Mammary microvascular endothelial cell (primary cell): ENCODE measurements at places on chromosomes 3 and 15. TPM values are rescaled to one million over a fixed set of nuclear protein-coding genes. Genes with fewer than 3 reads are reported as not detected.

Gene ZNF80
- total RNA-seq, result not detected in 2 replicates

Gene SRPRB
- total RNA-seq, result 47.5 and 47.8 TPM in 2 replicates

Gene TUSC7
- total RNA-seq, result not detected in 2 replicates

Gene TGM5
- total RNA-seq, result not detected in 2 replicates

Gene NEDD4
- 41.9 and 45.3 TPM in 2 replicates for total RNA-seq

Gene P3H2
- 19.0 and 31.4 TPM in 2 replicates for total RNA-seq

Gene MINAR1
- total RNA-seq, result 0.07 and 0.10 TPM in 2 replicates

Gene CCDC39
- not detected in 2 replicates for total RNA-seq

Gene PARP15
- total RNA-seq, result 0.94 and 1.1 TPM in 2 replicates

Gene KIF15
- total RNA-seq, result 10.7 and 13.8 TPM in 2 replicates

Gene SPG11
- total RNA-seq, result 28.0 and 40.8 TPM in 2 replicates

Gene CCDC13
- total RNA-seq, result not detected in 2 replicates
